ENCODE measurements at places on chromosomes 1 and 21.

DNA sequence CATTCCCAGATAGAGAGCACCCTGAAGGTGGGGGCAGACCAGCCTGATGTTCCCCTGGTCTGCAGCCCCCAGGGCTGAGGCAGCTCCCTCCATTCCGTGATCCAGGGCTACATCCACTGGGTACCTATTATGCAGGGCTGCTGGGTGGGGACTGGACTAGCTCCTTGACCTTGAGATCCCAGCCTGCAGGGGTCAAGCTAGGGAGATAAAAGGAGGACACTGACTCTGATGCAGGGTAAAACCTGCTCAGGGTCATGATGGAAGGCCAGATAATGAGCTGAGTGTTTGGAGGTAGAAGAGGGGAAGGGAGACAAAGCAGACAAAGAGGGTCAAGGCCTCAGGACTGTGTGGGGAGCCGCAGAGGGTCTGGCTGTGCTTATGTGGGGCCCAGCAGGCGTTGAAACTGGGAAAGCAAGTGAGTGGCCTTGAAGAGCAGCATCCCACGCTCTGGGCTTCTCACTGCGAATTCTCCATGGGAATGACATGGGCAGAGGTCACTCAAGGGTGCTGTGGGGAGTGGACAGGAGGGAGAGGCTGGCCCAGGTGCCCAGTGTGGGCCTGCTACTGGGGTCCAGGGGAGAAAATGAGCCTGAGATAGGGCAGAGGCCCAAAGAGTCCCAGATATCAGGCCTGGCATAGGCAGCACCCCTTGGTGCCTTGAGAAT is 9.7 kb downstream of the FOXO6 start:
- DNase-seq, result no peak

- DNase-seq, result no peak
Measured at GRCh38 chr1:112253366-112253765, 142.6 kb upstream of the CTTNBP2NL start.

DNA sequence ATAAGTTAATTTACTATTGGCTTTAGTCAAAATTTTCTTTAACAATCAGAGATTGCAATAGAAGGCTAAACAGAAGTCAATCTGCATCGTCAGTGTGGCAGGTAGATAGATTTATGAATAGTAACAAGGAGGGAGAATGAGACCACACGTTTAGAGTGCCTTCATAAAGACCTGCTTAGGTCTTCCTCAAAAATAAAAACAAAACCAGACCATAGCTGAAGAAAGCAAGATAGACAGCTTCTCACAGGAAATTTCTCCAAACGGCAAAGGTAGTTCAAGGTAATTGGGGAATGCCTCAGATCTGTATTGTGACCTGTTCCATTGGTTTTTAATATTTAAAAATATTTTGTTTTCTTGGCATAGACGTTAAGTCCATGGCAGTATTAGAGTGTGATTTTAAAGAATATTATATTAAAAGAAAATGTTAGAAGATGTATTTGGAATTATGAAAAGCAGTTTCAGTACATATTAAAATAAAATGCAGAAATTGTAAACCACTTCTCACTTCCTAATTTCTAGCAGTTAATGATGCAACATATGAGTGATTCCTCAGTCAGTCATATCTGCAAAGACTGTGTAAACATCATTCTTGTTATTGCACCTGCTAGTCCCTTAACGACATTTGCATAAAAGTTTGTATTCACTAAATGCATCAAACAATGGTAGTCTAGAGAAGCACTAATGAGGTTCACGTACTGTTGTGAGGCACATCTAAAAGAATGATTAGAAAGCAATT is 278.0 kb downstream of the HLX start:
- no peak for DNase-seq

DNA sequence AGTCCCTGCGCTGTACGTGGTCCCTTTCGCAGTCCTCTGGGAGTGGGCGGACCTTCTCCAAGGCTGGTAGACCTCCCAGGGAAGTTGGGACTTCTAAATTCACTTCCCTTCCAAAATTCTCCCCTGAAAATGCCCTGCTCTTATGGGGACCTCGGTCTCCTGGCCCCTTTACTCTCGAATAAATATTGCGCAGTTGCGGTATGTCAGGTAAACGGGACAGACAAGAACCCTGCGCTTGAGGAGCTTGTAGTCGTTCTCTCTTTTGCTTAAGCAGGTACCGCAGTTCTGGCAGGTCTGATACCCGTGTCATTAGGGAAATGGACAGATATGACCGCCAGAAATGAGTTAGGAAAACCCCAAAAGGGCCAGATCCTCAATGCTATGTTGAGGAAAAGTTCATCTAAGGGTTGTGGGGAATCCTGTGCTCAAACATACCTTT is 561 bp downstream of the KIF2C start:
- no peak for DNase-seq

DNA sequence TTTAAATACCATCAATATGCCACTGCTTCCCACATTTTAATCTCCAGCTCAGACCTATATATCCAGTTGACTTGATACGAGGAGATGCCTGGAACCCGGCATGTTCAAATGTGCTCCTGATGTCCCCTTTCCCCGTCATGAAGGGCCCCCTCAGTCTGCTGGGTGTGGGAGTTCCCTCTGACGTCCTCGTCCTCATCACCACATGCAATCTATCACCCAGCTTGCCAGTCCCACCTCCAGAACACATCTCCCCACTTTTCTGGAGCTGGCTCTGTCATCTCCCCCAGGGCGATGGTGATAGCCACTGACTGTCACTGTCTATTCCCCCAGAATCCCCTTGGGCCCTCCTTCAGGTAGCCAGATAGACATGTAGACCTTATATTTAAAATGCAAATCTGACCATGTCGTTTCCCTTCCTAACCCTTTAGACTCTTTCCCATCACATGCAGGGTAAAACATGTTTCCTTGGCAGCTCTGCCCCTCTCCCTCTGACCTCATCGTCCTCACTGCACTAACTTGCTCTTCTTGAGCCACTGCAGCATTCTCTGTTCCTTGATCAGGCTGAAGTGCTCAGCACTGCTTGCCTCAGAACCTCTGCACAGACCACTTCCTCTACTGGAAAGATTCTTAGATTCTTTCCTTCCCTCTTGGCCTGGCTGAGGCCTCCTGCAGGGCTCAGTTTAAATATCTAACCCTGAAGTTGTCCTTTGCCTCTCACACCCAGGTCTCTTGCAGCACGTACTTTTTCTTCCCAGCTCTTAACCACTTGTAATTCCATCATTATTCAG is 7.4 kb downstream of the AZIN2 start:
- DNase-seq, result no peak

- DNase-seq, result no peak
Measured at GRCh38 chr1:160325252-160325651, 17.8 kb downstream of the COPA start.

DNA sequence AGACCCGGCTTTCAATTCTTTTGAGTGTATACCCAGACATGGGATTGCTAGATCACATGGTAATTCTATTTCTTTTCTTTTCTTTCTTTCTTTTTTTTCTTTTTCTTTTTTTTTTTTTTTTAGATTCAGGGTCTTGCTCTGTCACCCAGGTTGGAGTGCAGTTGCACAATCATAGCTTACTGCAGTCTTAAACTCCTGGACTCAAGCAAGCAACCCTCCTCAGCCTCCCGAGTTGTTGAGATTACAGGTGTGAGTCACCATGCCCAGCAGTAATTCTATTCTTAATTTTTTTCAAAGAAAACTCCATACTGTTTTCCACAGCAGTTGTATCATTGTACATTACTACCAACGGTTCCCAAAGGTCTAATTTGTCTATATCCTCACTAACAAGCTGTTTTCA is 13.5 kb upstream of the RNF186 start:
- DNase-seq, result no peak

DNA sequence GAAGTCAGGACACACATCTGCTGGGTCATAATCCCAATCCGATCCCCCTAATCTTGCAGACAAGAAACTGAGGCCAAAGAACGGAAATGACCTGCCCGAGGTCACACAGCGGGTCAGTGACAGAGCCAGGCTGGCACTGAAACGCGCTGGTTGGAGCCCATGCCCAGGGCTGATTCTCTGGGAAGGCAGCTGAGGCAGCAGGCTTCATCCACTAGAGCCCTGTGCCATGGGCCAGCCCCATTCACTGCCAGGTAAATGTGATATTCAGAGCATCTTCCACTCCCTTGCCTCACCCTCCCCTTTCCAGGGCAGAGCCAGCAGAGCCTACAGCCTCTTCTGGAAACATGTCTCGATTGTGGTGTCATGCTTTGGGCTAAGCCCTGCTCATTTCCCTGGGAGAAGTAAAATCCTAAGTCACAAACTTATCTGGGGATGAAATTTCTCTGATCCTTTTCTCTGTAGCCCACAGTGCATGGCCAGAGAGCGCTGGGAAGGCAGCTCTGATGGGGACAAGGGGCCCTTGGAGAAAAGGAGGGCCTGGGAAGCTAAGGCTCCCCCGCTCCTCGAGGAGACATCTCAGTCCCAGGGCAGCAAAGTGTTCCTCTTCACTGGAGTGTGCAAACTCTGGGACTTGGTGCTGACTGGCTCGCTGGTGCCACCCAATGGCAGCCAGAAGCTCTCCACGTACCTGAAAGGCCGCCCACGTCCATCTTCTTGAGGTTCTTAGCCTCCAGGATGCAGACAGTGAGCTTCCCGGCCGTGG is 110.4 kb downstream of the SYT2 start:
- peak; percentile 8 for DNase-seq

GRCh38 chr1:203167026-203167912 is 8.4 kb downstream of the MYBPH start:
- no peak for DNase-seq

- no peak for DNase-seq
Measured at GRCh38 chr1:77742011-77742555, 17.6 kb downstream of the USP33 start.

GRCh38 chr21:35204850-35205541 is 155.9 kb upstream of the RUNX1 start:
- DNase-seq, result no peak
